ENCODE measurements at places on chromosomes 13 and 19.

DNA sequence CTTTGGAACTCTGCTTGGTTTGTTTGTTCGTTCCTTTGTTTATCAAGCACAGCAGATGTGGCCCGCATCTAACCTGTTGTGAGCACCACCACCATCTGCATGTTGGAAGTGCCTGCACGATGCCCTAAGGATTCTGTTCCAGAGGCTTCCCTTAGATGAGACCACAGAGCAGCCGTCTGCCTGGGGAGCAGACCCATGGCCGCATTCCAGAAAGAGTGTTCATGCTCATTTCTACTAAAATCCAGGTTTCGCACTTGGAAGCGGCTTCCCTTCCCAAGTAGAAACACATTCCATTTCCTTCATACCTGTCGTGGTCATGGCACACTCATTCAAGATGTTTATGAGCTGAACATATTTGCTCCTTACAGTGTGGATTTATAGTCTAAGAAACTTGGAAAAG, 27.2 kb downstream of the COL4A2 start:
- no peak for DNase-seq

GRCh38 chr13:30375265-30375835, 46.9 kb upstream of the UBE2L5 start:
- DNase-seq: no peak

GRCh38 chr13:113544071-113544891, 40.3 kb upstream of the TFDP1 start:
- DNase-seq: no peak

DNA sequence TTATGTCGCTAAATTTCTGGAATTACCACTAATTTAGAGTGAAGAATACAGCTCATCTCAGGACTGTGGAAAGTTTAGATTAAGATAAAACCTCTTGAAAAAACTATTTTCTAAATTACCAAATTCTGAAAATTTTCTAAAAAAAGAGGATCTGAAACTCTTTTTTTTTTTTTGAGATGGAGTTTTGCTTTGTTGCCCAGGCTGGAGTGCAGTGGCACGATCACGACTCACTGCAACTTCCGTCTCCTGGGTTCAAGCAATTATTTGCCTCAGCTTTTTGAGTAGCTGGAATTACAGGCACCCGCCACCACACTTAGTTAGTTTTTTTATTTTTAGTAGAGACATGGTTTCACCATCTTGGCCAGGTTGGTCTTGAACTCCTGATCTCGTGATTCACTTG, 16.6 kb upstream of the ZNF253 start:
- no peak for DNase-seq

DNA sequence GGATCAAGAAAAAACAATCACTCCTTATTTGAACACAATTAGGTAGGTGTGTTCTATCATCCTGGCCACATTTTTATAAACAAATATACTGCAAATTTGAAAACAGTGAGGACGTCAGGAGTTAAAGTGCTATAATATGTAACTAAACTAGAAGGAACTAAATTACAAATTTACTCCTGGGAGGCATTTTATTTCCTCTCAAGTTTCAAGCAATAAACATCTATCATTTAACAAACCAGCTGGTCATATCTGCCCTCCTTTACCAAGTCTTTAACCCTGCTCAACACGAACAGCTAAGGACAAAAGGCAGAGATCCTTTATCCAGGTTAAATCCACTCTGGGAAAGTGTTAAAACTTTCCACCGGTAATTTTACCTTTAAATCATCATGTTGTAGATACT, 26.5 kb downstream of the ANKRD10 start:
- no peak for DNase-seq

GRCh38 chr19:55088543-55089341, 13.1 kb downstream of the EPS8L1 start:
- DNase-seq: peak; percentile 62

DNA sequence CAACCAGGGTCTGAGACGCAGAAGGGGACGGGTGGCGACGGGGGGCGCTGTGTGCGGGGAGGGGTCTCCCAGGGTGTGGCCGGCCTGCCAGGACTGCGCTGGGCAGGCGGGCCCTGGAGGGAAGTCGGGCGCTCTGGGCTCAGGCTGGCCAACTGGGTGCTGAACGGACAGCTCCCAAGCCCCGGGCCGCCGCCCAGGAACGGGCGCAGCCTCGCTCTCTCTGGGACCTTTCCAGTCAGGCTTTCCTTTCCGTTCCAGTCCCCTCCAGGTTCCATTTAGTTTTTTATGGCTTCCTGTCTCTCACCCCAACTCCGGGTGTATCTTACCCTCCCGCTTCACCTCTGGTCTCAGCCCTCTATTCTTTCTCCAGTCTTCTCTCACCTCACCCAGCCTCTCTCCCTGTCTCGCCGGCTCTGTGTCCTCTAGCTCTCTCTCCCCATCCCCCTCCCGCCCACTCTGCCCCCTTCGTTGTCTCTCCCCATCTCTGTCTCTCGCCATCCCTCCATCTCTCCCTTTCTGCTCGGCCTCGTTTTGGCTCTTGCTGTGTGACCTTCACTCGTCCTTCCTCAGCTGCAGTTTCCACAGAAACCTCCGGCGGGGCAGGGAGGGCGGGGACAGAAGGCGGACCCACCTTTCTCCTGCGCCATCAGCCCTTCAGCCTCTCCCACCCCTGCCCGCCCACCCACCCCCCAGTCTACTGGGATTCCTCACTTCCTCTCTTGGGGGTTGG, 3.3 kb upstream of the ATP1A3 start:
- no peak for DNase-seq
